BE2C (cell line): ENCODE measurements at places on chromosomes 4 and X.

DNA sequence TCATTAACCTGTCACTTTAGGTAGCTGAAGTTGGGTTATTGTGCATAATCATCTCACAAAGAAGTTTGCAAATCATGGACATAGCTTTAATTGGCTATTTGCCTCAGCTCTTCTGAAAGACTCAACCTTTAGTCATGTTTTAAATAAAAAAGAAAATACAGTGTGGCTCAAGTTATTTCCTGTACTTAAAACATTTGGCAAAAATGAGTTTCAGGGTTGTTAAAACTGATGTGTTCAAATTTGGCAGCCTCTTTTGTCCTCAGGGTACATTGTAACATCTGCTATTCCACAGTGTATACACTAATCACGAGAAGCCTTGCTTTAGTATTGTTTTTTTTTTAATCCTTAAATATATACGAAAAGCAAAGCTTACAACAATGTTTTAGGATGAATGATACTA is 31.5 kb upstream of the HPGD start:
- DNase-seq = no peak

GRCh38 chr4:32789026-32789608 is 2068.9 kb downstream of the PCDH7 start:
- no peak for DNase-seq

- DNase-seq = no peak
These were observed 85.4 kb downstream of the DCHS2 start for GRCh38 chr4:154406018-154406795.

DNA sequence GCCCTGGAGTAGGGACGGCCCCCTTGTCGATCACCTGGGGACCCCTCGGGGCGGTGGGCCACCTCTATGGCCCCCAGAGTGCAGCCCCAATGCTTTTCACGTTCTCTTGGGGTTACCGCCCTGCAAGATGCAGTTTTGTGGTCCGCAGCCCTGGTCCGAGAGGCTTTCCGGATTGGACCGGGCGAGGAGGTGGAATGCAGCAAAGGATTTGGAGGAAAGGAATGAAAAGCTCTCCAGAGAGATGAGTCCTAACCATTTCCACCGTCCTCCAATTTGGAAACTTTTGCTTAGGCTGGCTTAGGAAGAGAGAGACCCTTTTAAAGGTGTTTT is 601 bp downstream of the SLC25A43 start:
- DNase-seq = no peak

- no peak for DNase-seq
These were observed 33.4 kb upstream of the MAGEC2 start for GRCh38 chrX:142238536-142238935.

DNA sequence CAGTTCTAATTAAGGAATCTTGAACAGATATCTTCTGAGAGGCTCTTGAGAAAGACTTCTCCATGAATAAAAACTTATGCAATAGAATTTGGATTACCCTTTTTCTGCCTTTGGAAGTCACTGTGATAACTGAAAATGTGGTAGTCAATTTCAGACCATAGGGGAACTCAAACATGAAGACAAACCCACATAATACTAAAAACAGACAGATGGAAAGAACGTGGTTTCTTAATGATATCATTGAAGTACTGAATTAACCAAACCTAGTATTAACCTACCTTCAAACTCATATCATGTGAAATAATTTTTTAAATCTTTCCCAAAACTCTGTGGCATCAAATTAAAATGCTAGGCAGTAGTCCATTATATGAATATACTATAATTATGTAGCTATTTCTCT is 153.5 kb downstream of the CAMK2D start:
- DNase-seq = no peak

- DNase-seq = no peak
These were observed 921.7 kb upstream of the EPHA5 start for GRCh38 chr4:66591968-66592367.

DNA sequence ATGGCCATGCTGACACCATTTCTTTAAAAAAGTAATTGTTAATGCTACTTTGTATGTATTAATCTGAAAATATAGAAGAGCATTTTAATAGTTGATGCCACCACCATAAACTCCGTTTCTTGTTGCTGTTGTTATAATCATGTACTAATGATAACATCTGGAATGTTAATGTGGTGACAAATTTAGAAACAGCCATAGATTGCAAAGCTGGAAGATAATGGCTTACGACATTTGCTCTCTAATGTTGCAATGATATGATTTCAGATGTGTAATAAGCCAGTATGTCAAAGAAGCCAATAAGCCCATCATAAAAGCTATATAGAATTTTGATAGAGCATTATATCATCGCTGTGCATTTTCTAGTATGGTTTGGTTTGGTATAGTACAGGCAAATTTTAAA is 579.4 kb upstream of the ZFP42 start:
- DNase-seq = no peak

GRCh38 chrX:65596270-65597034 is 61.9 kb upstream of the LAS1L start:
- no peak for DNase-seq

DNA sequence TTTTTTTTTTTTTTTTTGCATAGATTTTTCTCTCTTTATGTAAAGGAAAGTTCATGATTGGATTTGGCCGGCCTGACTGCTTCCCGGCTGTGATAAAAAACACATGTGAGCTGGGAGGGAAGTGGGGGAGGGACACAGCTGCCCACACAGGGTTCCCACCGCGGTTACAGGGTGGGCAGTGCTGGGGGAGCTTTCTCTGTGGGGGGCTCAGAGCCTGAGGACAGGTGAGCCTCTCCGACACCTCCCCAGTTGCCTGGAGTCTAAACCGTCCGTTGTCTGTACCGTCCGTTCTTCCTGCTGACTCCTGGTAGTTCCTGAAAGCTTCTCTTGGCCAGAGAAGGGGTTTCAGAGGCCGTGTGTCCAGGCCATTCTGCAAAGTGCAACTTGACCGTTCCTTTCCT is 21.8 kb downstream of the SHOX start:
- DNase-seq = no peak

GRCh38 chr4:139599076-139599475 is 43.1 kb upstream of the SETD7 start:
- DNase-seq = no peak

GRCh38 chrX:74324131-74324530 is 20.2 kb downstream of the ZCCHC13 start:
- no peak for DNase-seq

GRCh38 chrX:30153881-30154260 is 61.5 kb upstream of the MAGEB2 start:
- no peak for DNase-seq

DNA sequence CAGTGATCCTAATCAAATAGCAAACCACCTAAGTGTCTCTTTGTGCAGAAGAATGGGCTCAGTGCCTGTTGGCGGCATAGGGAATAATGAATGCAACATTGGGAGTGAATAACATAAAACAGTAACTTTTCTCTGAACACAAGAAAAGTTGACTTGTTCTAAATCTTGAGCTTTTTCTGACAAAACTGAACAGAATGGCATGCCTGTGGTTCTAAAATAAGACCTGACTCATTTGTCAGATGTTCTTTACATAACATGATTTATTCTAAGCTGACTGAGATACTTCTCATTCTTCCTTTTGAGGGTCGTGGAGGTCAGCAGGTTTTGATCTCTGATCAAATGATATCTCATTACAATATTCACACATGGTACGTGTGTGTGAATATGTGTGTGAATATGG is 165.4 kb upstream of the WDR1 start:
- DNase-seq = no peak

DNA sequence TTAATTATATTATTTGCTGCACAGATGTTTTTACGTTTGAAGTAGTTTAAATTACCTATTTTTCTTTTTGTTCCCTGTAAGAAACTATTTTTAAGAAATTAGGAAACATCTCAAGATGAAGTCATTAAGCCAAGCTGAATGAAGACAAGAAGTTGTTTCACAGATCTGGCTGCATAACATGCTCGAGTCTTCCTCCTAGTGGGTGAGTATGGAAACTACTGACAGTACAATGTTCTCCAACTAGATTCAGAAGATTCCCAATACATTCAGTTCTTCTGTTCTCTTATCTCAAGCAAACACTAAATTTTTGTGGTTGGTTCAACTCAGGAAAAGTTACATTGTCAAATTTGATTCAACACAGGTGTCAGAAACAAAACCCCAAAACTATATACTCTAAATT is 256.8 kb upstream of the VCX start:
- DNase-seq = no peak
